ENCODE measurements at places on chromosomes 2 and 18. TPM values are rescaled to one million over a fixed set of nuclear protein-coding genes. Genes with fewer than 3 reads are reported as not detected.

DNA sequence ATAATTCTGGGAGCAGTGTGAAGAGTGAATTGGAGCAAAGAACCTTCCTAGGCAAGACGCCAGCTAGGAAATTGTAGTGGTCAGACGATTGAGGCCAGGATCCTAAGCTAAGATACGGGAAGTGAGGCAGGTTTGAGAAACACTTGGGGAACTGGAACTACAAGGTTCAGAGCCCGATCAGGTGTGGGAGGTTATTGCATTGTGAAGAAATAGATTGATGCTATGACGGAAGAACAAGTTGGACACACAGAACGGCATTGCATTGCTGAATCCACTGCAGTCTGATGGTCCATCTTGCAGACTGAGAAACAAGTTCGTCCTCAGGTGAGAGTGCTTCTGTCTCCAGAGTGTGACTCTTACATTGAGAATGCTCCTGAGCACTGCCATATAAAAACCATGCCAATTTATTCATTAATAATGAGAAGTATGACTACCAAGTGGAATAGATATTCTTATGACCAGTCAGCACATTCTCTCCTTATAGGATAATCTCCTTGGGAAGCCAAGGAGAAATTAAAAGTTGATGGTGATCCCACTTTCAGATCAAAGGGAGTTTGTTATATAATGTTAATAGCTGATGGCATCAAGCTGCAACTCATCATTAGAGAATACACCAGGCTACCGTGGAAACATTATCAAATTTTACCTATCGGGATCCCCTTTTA, 30.9 kb downstream of the ANTXR1 start:
- H3K27me3 ChIP-seq, result peaks cover 73% of the 10 kb centered on the region
- H3K27ac ChIP-seq, result no peak overlapping the region
- H3K36me3 ChIP-seq, result no peaks in the 10 kb centered on the region
- no peak overlapping the region for H3K4me3 ChIP-seq
- no peaks in the 10 kb centered on the region for H3K4me1 ChIP-seq

- H3K36me3 ChIP-seq, result peaks cover 29% of the 10 kb centered on the region
- H3K27me3 ChIP-seq, result no peaks in the 10 kb centered on the region
- H3K27ac ChIP-seq, result no peak overlapping the region
- no peak overlapping the region for H3K4me3 ChIP-seq
- peaks cover 30% of the 10 kb centered on the region for H3K4me1 ChIP-seq
These were observed 5.3 kb downstream of the SPC25 start for GRCh38 chr2:168884975-168885374.

GRCh38 chr18:70220628-70221027, 15.1 kb upstream of the RTTN start:
- no peak overlapping the region for H3K4me3 ChIP-seq
- H3K27ac ChIP-seq, result no peak overlapping the region
- peaks cover 64% of the 10 kb centered on the region for H3K27me3 ChIP-seq
- DNase-seq, result no peak
- H3K36me3 ChIP-seq, result no peaks in the 10 kb centered on the region

The RESP18 gene
- total RNA-seq, result not detected
